NCI-H460 (cell line): ENCODE measurements at places on chromosomes 6 and 20.

- DNase-seq: no peak
These were observed 242.5 kb downstream of the LRFN2 start for GRCh38 chr6:40344566-40345167.

DNA sequence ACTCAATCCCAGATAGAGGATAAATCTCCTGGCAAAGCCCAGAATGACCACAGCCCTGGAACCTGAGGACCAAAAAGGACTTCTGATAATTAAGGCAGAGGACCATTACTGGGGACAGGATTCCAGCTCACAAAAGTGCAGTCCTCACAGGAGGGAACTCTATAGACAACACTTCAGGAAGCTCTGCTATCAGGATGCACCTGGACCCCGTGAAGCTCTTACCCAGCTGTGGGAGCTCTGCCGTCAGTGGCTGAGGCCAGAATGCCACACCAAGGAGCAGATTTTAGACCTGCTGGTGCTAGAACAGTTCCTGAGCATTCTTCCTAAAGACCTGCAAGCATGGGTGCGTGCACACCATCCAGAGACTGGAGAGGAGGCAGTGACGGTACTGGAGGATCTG lies 992 bp downstream of the ZSCAN16 start:
- no peak for DNase-seq

GRCh38 chr6:82331031-82331773 lies 32.4 kb upstream of the TPBG start:
- DNase-seq: peak; percentile 33

- peak; percentile 23 for DNase-seq
These were observed 47.5 kb upstream of the NHSL1 start for GRCh38 chr6:138546733-138547185.

DNA sequence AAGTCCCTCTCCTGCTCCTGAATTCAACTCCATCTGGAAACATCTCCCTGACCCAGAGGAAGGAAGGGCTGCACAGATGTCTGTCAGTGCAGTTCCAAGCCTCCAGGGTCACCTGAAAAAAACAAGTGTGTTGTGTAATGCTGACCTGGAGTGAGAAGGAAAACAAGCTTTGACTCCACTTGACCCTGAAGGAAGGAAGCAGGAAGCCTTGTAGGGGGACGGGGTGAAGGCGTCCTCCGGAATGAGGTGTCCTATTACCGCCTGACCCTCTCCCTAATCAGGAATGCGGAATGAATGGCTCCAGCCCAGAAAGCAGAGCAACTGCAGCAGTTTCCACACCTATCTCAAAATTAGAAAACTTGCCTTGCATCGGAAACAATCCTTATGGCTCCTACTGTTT lies 13.9 kb upstream of the ADGRF5 start:
- no peak for DNase-seq
